ENCODE measurements at places on chromosomes 5 and 9.

DNA sequence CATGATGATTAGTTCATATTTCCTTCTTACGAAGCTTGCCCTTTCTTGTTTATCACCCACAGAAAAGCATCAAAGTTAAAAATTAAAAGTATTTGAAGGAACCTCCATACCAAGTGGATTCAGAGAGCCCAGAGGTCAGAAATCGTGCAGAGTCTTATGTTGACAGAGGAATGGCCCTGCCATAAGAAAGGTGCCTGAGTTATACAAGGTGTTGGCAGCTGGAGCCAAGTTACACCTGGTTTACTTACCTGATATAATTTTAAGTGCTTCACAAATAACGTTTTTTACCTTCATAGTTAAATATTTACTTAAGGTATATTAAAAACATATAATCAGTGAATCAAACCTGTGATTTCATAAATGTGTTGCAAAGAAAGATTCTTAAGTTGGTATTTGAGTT is 42.3 kb upstream of the DHFR start:
- DNase-seq = no peak

GRCh38 chr5:68538814-68539420 is 323.4 kb downstream of the PIK3R1 start:
- no peak for DNase-seq

DNA sequence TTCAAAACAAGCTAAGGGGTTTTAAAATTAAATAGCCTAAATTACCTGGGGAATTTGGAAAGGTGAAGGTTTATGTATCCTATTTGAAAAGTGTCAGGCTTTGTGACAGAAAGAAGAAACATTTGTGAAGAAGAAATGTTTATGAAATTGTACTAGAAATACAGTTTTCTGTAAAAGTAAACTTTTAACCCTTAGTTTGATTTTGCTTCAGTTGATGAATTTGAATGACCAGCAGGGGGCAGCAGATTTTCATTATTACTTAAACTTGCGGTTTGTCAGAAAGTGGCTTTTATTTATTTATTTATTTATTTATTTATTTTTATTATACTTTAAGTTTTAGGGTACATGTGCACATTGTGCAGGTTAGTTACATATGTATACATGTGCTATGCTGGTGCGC is 58.1 kb downstream of the NNT start:
- no peak for DNase-seq

DNA sequence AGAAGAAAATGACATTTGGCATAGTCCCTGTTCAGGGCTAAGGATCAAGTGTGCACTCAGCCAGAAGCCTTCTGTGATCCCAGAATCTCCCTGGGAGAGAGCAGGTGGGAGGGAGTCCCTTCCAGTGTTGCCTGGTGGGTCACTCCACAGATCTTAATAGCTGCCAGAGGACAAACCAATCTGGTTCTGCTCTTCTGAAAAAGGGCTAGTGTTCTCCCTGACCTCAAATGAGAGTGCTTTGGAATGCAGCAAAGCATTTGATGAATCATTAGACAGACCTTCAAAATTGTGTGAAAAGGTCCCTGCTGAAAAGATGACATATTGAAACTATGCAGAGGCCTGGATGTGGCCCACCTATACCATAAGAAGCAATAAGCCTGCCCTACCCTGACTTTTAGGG is 339.7 kb downstream of the TMEM232 start:
- no peak for DNase-seq

DNA sequence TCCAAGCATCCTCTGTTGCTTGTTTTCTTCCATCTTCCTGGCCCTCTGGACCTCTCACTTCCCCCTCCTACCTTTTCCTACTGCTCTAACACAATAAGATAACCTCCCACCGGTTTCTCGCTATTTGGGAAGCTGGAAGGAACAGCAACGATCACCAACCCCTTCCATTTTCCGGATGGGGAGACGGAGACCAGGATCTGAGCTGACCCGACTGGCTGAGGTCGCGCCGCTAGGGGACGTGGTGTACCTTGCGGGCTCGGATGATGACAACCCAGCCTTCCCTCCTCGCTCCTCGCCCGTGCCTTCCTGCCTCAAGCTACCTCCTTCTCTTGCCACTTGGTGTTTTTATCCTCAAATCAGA is 1.9 kb downstream of the LPAR1 start:
- DNase-seq = no peak

GRCh38 chr9:129677456-129677855 is 12.0 kb downstream of the PRRX2 start:
- DNase-seq = no peak

GRCh38 chr9:121584421-121584820 is 67.0 kb upstream of the DAB2IP start:
- DNase-seq = no peak

DNA sequence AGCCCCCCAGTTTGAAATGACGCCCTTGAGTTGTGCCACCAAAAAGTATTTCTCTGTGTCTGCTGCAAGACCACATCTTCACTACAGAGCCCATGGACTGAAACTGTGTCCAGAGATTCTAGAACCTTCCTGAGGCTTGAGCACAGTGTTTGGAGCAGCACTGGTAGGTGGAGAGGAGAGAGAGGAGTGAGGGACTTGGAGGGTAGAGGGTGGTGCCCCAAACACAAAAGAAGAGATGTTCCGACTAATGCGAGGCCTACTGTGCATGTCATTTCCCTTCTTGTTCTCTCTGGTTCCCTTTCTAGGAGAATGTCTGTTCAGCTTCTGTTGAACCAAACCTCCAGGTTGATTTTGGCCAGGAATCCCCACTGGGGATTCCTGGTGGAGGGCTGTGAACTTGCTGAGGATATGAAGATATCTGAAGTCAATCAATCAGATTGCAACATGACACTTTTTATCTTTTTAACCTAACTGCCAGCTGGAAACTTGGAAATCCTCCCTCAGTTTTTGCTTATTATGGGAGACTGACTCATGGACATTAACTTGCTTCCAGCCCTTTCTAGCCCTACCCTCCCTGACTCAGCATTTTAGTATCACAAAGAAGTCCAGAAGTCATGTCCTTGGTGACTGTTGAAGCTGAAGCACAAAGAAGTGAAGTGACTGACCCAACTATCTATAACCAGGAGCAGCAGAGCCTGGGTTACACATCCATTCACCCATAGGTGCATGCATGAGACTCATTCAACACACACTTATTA is 154.5 kb downstream of the NR3C1 start:
- no peak for DNase-seq

DNA sequence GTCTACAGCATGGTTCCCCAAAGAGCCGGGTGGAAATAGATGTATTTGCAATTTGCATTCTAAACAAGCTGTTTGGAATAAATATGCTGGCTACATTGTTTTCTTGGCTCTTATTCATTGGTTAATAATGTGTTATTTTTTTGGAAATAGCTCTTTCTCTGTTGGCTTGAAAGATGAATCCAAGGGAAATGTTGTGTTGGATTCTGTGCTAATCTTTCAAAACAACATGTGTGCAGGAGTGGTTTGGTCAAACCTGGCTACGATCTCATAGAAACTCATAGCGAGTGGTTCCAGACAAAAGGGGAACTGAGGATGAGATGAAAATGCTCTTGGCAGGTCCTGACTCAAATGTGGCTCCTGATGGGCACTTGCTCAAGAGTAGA is 63.7 kb upstream of the CXCL14 start:
- no peak for DNase-seq

DNA sequence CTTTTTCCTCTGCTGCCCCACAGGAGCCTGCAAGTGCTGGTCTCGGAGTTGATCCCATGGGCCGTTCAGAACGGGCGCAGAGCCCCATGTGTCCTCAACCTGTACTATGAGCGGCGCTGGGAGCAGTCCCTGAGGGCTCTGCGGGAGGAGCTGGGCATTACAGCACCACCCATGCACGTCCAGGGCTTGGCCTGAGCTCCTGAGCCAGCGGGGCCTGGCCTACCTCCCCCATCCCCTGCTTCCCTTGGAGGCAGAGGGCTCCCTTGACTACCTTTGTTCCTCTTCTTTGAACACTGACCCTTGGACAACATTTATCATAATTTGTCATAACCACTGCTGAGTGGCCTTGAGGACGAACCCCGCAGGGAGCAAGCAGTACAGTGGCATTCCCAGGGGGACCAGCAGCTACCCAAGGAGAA is 6.9 kb upstream of the SLC27A4 start:
- no peak for DNase-seq

DNA sequence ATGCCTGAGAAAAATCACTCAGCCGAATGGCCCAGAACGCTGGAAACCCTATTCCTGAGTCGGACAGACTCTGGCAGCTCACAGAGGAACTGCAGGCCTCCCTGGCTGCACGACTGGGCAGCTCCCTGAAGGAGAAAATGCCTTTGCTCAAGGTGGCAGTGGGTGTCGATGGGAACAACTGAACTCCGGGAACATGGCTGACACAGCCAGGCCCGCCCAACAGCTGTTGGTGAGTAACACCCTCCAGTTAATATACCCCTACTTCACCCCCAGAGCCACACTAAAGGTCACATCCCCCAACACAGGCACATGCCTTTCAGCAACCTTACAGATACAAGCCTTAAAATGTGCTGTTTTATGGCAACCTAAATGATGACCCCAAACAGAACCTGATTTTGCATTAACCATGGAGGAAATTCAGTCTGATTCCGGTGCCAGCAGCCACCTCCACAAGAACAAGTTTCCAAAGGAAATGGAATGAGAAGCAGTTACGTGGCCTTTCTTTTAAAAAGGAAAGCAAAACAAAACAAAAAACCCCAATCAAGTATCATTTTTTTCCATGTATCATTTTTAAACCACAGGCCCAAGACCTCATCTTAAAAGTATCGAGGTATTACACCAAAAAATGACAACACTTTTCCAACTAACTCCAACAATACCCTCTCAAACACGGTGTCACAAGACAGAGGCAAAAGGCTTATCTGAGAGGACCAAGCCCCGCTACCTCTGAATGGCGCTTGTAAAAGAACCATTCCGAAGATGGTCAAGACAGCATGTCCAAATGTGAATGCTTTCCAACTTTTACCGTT is 3.1 kb downstream of the KLF9 start:
- DNase-seq = peak; percentile 40

DNA sequence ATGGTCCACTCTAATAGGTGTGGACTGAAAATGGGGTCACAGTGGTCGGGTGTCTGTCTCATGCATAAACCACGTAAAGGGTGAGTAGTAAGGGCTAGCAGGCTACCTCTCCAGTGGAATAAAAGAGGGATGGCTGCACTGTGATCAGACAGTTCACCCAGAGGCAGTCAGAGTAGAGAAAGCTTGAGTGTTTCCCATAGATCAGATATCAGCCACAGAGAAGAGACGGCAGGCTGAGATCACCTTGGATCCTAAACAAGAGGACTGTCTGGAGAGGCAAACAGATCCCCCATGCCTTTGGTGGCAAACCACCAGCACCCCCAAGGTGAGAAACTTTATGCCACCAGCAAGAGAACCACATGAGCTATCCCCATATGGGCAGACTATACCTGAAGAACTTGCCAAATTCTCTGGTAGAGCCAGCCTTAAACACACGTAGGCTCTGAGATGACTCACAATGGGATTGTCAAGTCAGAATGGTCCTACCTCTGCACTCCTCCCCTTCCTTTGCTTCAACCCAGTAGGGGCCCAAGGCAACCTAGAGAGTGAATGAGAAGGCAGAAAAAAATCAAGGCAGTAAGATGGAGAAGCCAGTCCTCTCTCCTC is 205.2 kb upstream of the MAP3K1 start:
- peak; percentile 23 for DNase-seq

GRCh38 chr5:9653811-9654210 is 23.7 kb upstream of the TAS2R1 start:
- DNase-seq = no peak

DNA sequence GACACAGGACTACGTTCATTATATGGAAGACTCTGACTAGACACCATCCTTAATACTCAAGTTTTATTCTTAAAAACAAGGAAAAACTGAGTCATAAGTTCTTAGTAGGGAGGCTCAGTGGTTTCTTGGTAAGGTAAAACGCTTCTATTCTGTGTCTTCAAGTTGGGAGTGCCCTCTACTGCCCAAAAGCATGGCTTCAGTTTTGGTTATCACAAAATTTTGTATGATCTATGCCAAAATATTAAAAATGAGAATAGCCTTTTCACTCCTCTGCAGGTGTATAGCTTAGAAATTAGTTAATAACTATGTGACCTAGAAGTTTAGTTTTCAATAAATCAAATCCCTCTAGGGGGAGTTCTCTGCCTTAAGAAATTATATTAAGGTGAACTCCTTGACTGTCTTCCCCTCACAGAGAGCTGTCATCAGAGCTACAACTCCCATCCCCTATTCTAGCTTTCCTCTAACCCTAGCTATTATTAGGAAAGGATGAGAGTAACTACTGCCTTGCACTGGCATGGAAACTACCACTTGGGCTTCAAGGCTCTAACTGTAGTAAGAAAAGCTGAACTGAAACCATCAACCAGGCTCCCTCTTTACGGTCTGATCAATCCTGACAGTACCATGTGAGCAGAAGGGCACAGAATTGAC is 189.7 kb downstream of the GNAQ start:
- DNase-seq = no peak

GRCh38 chr5:66932457-66932856 is 264.1 kb downstream of the CD180 start:
- no peak for DNase-seq

DNA sequence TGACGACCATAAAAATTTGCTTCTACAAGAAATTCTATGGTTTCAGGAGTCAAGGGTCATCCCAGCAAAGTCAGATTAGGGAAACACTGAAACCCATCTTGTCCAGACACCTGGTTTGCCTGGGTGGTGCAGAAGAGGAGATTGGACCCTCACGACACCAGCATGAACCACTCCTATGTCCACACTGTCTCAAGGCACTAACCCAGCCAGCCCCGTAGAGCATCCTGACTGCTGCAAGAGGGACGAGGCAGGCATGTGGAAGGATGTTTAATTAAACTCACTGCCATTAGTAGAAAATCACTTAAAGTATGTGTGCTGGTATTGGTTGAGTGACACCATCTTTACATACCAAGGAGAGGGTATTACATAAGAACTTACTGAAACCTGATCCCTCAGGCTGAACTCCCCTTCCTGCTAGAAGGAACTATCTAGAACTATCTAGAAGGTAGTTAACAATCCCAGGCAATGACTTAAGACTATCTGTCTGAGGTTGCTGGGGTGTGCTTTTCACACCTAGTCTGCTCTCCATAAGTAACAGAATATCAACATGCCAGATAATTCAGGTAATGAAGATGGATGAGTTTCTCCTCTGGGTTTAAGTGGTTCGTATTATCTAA is 93.6 kb downstream of the SEMA6A start:
- DNase-seq = no peak

GRCh38 chr5:30604648-30605262 is 588.7 kb upstream of the CDH6 start:
- DNase-seq = no peak

DNA sequence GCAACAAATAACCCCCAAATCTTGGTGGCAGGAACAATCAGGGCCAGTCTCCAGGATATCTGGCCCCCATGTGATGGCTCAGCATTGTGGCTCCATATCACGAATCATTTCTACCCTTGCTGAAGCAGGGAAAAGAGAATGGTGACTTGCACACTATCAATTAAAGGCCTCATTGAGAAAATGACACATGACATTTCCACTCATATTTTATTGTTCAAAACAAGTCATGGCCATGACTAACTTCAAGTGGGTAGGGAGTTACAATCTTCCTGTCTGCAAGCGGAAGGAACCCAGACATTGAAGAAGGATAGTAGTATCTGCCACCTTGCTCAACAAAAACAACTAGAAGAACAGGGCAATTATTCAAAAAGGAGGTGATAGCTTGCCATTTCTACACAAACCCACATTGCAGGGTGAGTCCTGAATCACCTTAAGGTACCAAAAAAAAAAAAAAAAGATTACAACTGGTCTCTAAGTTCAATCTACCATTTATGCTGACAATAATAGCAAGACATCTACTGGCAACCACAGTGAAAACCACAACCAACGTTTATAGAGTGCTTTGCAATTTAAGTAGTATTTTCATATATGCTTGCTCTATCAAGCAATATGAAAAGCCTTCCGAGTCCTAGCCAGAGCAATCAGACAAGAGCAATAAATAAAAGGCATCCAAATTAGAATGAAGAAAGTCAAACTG is 186.7 kb upstream of the DAPK1 start:
- DNase-seq = no peak

Measured in stimulated activated CD4-positive, alpha-beta T cell treated with anti-CD3 and anti-CD28 coated beads, TNF-alpha, amount 100 ng/mL, for 24 hours (primary cell).